Neural crest cell (in vitro differentiated cells): ENCODE measurements at places on chromosomes 12 and 14.

DNA sequence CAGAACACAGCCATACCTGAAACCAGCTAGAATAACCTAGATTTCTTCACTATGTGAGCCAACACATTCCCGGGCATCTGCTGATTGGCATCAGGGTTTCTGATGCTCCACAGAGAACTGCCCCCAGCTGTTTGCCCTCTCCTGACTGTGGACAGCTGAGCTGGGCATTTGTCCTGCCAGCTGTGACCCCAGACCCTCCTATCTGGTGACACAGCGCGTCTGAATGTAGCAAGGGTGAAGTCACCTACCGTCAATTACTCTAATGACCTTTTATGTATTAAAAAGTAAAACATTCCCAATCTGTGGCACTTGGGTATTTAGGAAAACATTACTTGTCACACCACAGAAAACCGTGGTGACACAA, 29.7 kb upstream of the SFSWAP start:
- no peak for DNase-seq

DNA sequence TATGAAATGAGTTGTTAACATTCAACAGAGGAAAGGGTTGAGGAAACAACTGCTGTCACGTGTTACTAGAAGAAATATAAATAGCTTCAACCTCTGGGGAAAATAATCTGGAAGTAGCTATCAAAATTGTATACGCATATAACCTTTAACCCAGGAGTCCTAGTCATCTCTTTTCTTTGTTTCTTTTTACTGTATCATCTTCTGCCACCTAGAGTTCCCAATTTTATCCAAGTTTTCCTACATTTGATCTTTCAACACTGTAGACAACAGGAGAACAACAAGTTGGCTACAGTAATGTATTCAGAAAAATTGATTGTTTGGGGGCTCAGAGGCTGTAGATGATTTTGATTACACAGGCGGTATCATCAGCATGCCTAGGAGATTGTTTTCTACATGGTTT, 453.7 kb downstream of the FSCB start:
- DNase-seq: no peak

DNA sequence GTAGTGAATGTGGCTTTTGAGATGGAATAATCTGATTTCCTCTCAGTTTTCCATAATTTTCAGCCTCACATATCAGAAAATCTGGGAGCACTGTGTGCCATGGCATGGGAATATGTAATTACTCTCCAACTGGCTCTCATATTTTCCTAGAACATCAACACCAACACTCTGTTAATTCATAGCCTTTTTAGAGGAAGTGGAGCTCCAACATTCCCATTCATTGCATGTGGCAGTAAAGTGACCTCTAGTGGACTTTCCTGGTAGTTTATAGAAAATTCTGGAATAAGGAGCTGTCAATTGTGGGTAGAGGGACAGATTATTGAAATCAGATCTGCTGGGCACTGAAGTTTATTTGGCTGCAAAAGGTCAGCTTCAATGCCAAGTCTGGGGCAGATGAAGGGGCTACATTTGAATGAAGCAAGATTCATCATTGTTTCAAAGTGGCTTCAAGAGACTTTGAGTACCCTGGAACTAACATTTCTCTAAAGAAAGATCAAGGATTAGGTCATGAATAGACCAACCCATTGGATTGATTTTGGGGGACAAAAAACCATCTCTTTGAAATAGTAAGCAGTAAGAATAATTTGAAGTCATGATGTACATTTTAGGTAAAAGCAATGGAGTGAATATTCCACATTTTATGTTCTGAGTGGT, 23.6 kb upstream of the USP44 start:
- DNase-seq: no peak

DNA sequence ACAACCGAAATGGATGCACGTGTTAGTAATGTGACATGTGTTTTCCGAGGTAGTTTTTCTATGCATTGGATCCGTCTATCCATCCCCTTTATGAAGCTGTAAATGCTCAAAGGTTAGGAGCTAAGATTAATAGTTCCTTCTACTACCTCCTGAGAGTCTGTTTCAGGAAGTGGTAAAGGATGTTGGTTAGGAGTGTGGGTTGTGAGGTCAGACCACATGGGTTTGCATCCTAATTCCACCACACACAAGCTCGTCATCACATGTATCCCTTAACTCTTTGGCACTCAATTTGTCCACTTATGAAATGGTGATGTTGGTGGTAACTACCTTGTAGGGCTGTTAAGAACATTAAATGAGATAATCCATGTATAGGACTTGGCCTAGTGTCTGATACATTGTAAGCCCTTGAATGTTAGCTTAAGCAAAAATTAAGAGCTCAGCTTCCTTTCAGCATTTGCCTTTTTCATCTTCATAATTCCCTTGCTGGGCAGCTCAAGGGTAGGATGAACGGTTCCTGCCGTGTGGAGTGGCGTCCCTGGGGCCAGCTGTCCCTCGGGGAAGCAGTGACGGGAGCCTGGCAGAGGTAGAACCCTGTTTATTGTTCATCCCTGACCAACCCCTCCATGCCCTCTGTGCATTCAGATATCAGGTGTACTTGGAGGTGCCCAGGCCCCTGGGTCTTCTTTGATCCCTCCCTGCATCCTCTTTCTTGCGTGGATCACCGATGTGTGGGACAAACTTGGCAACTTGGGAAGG, 52.3 kb downstream of the TSPAN9 start:
- no peak for DNase-seq

DNA sequence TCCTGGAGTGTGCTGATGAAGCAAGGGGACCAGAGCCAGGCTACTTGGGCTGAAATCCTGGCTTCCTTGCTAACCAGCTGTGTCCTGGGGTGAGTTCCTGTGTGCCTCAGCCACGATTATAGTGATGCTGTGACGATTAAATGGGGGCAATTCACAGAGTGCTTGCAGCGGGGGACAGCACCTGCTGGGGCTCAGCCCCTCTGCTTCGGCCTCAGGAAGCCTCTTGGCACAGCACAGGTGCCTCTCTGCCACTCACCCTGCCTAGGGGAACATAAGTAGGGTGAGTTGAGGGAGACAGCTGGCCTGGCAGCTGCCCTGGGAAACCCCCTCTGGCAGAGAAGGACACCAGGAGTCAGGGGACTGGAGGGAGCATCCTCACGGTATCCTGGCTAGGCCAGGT, 9.4 kb downstream of the KRT80 start:
- DNase-seq: no peak

- DNase-seq: no peak
Measured at GRCh38 chr14:106378191-106378590, 851.8 kb downstream of the TMEM121 start.

- no peak for DNase-seq
Measured at GRCh38 chr14:22505697-22506377, 83.2 kb downstream of the DAD1 start.

- DNase-seq: no peak
Measured at GRCh38 chr12:131131808-131132117, 178.1 kb downstream of the ADGRD1 start.

DNA sequence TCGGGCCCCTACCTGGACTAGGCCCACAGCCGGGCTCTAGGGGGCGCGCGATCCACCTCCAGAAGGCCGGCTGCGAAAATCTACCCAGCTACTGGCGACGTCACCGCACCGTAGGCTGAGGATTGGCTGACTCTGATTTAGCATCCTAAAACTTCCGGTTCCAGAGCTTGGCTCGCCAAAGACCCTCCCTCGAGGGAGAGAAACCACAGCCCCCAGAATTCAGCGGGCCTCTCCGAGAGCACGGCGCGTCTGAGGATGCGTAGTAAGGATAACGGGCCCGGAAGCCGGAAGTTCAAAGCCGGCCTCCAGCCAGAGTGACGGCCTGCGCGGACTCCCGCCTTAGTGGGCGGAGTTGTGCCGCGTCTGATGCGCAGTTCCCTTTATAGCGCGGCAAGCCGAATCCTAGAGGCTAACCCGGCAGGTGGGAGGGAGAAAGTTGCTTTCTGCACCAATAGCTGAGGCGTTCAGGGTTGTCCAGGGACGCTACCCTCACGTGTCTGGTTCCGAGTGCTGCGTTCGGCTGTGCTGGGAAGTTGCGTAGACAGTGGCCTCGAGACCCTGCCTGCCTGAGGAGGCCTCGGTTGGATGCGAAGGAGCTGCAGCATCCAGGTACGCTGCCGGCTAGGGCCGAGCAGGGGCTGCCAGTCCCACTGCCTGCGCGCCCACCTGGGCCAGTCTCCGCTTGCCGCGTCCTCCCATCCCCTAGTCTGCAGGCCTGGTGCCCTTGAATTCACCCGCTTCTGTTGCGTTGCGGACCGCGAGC, at the start of gene COX14:
Gene COX14, plus strand, starts transcription at position 544 of the 763 bp plus-strand sequence. CDS start 7,808 bp downstream, outside the sequence.
- peak; percentile 99 for DNase-seq

- no peak for DNase-seq
Measured at GRCh38 chr14:69928111-69928523, 48.9 kb downstream of the SMOC1 start.

DNA sequence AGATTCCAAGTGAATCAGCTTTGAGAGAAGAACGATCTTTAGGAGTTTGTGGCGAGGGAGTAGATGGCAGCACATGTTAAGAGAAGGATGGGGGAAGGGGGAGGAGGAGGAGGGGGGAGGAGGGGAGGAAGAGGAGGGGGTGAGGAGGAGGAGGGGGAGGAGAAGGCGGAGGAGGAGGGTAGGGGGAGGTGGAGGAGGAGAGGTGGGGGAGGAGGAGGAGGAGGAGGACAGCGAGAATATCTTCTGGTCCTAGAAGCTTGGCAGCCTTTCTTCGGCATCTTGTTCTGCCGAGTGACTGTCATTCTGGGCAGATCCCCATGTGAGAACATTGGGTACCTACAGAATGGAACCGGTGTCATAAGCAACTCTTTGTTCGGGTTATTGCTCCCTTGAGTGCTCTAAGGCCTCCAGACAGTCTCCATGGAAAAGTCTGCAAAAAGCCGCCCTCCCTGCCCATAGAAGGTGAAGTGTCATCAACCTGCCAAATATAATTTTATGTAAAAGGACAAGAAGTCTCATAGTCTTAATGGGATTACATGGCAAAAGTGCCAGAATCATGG, 6.9 kb downstream of the RFC5 start:
- DNase-seq: no peak

GRCh38 chr12:41053046-41053445, 135.1 kb upstream of the PDZRN4 start:
- DNase-seq: no peak

- peak; percentile 59 for DNase-seq
Measured at GRCh38 chr14:105485739-105486162, 935 bp upstream of the CRIP1 start.

DNA sequence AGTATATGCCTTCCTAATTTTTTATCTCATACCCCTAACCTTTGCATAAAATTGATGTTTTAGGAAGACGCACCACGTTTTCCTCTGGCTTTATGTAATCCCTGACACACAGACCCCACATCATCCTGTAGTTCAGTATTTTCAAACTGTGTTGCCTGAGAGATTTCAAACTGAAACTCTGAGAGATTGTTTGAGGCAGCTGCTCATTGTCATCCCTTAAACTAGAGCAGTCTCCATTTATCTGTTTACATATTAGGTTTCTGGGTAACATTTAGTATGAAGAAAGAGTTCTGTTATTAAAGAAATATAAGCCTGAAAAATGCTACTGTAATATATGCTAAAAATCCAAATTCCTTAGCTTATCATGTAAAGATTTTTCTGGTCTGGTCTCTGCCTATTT, 24.3 kb downstream of the MNAT1 start:
- no peak for DNase-seq

GRCh38 chr14:97106609-97107008, 309.4 kb downstream of the VRK1 start:
- no peak for DNase-seq

DNA sequence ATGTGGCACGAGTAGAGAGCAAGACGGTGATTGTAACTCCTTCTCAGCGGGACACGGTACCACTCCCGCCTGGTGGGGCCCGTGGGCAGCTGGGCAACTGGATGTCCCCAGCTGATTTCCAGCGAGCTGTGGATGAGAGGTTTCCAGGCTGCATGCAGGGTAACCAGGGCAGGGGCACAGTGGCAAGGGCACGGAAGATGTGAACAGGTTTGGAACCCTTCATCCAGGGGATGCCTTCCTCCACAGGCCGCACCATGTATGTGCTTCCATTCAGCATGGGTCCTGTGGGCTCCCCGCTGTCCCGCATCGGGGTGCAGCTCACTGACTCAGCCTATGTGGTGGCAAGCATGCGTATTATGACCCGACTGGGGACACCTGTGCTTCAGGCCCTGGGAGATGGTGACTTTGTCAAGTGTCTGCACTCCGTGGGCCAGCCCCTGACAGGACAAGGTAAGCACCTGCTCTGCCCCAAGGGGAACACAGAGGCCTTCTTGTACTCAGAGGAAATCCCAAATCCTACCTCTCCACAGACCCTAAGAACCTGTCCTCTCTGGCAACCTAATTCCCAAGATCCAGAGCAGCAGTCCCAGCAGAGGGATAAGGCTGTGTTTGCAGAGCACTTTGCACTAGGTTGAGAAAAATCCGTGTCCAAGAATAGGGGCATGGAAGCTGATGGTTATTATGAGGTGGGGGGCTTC, 4.3 kb downstream of the PCK2 start:
- no peak for DNase-seq

DNA sequence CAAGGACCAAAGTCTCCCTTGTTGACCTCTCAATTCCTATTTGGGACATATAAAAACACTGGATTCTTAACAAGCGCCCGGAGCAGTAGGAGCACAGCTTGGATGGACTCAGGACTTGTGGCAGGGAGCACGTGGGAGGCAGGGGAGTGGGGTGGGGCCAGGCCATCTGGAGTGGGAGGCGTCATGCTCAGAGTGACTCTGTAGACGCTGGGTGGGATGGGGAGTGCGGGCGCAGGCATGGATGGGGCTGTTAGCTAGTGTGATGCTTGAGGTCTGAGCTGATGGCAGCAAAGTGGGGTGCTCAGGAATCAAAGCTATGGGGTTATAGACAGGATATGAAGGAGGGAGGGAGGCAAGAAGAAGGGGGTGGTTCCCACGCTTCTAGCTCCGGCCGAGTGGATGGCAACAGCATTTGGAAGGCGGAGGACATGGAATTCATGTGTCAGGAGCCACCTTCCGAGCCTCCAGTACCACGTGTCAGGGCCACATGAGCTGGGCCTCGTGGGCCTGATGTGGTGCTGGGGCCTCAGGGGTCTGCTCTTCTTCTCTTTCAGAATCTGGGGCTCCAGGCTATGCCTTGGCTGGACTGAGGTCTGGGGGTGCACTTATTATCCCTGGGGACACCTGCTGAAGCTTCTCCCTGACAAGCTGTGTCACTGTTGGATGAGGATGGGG, 26.2 kb downstream of the MEG3 start:
- DNase-seq: no peak

DNA sequence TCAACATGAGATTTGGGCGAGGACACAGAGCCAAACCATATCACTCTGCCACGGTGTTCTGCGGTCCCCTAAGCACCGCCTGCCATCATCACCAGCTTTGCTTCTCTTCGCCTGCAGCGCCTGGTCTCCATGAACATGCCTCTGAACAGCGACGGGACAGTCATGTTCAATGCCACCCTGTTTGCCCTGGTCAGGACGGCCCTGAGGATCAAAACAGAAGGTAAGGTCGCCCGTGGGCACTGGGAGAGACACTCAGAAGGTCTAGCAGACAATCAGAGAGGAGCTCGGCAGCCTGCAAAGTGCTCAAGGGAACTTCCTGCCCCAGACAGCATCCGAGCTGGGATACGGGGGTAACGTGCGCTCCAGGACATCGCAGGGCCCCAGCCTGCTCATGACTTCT, 126.0 kb upstream of the FKBP4 start:
- DNase-seq: no peak

GRCh38 chr12:68154779-68155178, 4.8 kb downstream of the IFNG start:
- no peak for DNase-seq
